MG63 (cell line): ENCODE measurements at places on chromosomes 16 and 17. TPM values are rescaled to one million over a fixed set of nuclear protein-coding genes. Genes with fewer than 3 reads are reported as not detected.
A peak's percentile ranks its signal among the peaks of the same experiment; 100 is the strongest.

GRCh38 chr16:55703003-55704001 is 47.5 kb downstream of the SLC6A2 start:
- DNase-seq = no peak

- peak; percentile 95 for DNase-seq
Measured at GRCh38 chr17:77796176-77796860, 162.2 kb upstream of the TNRC6C start.

- no peak for DNase-seq
Measured at GRCh38 chr17:75891605-75892555, 4.9 kb downstream of the TRIM65 start.

GRCh38 chr17:61646482-61646881 is 55.5 kb upstream of the NACA2 start:
- DNase-seq = no peak

GRCh38 chr17:21164216-21164615 is 37.5 kb downstream of the DHRS7B start:
- DNase-seq = no peak

- no peak for DNase-seq
Measured at GRCh38 chr17:43753493-43754129, 5.0 kb downstream of the SOST start.

DNA sequence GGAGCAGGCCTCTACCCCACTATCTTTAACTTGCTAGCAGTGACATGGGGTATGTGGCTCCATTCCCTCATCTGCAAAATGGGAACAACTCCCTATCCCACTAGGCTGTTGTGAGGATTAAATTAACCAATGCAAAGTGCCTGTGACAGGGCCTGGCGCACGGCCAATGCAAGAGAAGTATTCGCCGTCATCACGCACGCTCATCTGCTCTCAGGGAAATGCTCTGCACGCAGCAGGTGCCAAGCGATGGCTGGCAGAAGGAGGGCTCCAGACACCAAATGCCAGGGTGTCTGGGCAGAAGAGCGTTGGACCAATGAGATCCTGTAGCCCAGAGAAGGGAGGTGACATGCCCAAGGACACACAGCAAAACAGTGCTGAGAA is 17.3 kb downstream of the FAM83G start:
- no peak for DNase-seq

Gene ACD
- 24.4 and 24.7 TPM in 2 replicates for total RNA-seq

Gene SOX8
- 0.25 TPM in 1 of 2 replicates, not detected in the other for total RNA-seq

Gene ABCC6
- total RNA-seq = not detected in 2 replicates

Gene IL32
- 4.4 and 11.5 TPM in 2 replicates for total RNA-seq

Gene KRT25
- not detected in 2 replicates for total RNA-seq

Gene CHP2
- not detected in 2 replicates for total RNA-seq
